ENCODE measurements at places on chromosomes 16 and 17.

DNA sequence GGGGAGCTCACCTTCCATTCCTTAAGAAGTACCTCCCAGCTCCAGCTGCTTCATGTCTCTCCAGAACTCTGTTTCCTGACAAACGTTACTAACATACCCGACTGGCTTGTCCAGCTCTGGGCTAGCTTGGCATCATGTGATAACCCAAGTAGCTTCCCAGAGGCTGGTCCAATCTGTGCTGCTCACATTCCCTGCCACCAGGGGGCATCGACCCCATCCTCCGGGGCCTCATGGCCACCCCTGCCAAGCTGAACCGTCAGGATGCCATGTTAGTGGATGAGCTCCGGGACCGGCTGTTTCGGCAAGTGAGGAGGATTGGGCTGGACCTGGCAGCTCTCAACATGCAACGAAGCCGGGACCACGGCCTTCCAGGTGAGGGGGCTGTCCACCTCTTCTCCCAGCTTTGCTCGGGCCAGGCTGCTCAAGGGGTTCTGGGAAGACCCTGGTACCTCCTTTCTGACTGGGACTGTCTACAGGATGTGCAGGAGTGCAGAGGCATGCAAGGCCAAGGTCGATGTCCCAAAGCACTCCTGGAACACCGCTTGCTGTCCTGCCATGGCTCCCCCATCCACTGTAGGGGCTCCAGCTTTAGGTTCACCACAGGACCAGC lies 7.6 kb downstream of the EPX start:
- peak; percentile 61 for DNase-seq

DNA sequence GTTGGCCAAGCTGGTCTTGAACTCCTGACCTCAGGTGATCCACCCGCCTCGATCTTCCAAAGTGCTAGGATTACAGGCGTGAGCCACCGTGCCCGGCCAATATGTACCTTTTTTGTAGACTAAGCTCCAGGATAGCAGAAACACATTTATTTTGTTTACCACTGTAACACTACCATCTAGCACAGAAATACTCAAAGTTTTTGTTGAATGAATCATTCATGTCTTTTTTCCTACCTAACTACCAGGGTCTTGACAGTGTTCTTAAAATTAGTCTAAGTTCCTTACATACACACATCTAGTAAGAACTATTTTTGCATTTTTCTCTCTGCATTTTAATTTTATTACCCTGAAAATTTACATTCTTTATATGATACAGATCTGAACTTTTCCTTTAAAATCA lies 44.4 kb downstream of the AKAP10 start:
- DNase-seq: peak; percentile 21

DNA sequence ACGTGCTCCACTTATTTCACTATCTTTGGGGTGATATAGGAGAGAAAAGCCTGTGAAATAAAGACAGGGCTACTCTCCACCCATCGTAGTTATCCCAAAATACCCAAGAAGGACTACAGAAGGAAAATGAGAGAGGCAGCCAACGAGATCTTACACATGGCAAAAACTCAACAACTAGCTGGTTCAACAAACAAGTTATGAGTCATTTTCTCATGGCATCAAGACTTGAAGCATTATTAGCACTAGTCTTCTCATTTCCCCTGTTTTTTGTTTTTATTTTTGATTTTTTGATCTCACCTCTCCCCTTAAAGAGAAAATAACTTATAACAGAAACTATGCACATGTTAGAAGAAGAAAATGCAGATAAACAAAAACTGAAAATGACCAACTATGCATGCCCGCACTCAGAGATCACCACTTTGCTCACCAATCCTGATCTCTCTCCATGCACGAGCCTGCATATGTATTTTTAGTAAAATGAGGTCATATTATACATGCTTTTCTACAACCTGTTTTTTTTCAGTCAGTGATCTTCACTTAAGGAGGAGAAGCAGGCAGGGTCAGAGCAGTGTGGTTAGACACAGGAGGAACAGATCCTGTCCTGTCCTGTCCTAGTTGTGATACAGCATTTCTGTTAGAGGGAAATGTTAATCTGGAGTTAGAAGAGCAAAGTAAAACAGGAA lies 22.8 kb downstream of the FAM117A start:
- peak; percentile 12 for DNase-seq

- DNase-seq: peak; percentile 22
Measured at GRCh38 chr16:83363521-83363920, 444.3 kb upstream of the HSBP1 start.

DNA sequence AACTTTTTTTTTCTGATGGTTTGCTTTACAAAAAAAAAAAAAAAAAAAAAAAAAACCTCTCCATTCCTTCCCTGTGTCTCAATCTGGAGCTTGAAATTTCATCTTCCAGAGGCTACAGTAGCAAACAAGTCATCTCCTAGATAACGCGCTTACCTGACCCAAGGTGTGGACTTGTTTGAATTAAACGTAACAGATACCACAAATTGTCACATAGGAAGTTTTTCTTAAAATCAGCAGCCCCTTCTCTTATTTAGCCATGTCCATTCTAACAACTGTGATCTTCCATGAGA lies 2.0 kb downstream of the STAT5B start:
- DNase-seq: no peak

DNA sequence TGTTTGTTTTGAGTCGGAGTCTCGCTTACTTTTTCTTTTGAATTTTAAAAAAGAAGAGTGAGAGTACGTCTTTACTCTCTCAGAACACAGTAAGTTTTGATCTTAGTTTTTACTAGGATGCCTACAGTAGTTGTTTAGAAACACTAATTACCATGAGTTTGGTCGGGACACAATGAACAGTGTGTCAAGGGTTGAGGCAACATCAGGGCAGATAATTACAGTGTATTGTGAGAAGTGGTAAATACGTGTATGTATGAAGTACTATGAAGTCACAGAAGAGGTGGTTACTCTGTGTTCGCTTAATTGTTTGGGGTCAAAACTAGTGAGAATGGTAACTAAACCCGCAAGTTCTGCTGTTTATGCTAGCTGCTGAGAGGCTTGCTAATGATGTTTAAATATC lies 18.2 kb downstream of the PAFAH1B1 start:
- no peak for DNase-seq

GRCh38 chr17:44971776-44972483 lies 3.8 kb upstream of the C1QL1 start:
- DNase-seq: peak; percentile 85

DNA sequence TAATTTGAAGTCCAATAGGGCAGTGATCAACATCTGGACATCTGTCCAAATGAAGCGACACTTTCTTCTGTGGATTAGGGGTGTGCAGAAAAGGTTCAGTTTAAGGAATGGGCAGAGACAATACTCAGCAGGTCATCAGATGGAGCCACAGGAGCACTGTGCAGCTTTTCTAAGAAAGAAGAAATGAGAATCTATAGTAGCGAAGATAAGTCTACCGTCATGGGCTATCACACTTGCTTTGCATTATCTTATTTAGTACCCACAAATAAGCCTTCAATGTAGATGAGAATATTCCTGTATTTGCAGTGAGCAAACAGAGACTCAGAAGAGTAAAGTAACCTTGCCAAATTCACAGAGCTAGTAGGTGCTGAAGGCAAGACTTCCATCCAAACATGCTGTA lies 412.0 kb upstream of the GOT2 start:
- no peak for DNase-seq

DNA sequence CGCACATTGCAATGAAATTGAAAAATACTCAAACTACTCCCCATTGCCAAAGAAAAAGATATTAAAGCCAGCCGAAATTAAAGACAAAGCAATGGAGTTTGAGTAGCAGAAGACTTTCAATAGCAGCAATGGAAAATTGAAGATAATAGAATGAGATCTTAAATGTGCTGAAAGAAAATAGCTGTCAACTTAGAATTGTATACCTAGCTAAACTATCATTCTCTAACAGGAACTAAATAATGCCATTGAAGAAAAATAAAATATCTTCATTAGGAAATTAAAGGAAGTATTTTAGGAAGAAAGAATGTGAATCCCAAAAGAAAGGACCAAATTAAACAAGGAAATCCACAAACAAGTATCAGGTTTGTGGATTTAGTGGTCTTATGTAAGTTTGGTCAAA lies 165.6 kb downstream of the USP31 start:
- no peak for DNase-seq

DNA sequence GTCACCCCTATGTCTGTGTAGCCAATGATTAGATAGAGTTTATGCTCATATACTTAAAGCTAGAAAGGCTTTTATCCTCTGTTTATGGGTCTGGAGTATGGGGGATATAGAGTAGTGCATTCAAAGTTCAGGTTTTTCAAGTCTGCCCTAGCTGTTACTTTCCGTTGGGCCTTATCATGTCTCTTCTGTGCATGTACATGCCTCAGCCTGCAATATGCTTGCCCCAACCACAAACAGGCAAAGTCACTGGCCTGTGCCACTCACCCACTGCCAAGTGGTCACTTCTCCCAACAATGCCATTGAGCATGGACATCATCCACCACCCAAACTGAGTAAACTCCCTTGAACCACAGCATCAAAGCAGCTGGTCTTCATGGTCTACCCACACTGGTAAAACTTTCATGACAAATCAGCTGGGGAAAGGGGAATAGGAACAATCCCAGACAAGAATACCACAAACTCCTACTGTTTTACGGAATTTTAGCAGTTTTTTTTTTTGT lies 70.3 kb upstream of the C17orf78 start:
- no peak for DNase-seq

DNA sequence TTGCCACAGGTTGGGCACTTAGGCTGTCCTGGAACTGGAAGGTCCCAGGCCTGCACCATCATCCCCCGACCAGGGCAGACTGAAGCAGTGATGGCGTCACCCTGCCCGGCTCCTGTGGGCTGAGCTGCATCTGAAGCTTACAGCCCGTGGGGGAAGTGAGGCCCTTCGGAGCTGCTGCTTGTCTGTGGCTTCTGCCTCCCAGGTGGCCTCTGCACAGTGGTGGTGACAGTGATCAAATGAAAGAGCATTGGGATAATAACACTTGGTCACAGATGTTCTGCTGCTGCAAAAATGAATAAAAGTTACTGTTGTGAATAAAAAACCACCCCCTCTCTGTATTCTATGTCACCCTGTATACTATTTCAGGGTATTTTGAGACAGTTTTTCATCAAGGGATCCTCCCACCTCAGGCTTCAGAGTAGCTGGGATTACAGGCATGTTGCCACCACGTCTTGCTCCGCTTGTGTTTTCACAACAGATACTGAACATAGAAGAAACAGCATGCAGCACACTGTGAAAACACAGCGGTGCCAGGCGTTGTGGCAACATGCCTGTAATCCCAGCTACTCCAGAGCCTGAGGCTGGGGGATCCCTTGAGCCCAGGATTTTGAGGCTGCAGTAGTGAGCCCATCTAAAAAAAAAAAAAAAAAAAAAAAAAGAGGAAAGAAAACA lies 165.0 kb downstream of the LGALS9B start:
- no peak for DNase-seq

GRCh38 chr17:28777178-28777577 lies 33.4 kb downstream of the TRAF4 start:
- no peak for DNase-seq

DNA sequence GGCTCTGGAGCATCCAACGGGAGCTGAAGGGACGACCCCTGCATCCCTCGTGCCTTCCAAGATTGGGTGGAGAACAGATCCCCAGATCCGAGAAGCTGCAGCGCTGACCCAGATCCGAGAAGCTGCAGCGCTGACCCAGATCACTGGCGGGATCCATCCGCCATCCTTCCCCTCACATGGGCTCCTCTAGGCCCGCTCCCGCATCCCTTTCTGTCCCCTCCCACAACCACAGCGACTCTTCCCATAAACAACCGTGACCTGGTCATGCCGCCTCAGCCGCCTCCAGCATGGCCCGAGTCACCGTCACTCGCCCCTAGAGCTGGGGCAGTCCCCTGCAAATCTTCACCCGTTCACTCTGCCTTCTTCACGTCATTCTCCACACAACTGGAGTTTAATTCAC lies 124.9 kb downstream of the UTP18 start:
- DNase-seq: no peak

- peak; percentile 83 for DNase-seq
Measured at GRCh38 chr17:64984851-64985521, 65.7 kb upstream of the LRRC37A3 start.

DNA sequence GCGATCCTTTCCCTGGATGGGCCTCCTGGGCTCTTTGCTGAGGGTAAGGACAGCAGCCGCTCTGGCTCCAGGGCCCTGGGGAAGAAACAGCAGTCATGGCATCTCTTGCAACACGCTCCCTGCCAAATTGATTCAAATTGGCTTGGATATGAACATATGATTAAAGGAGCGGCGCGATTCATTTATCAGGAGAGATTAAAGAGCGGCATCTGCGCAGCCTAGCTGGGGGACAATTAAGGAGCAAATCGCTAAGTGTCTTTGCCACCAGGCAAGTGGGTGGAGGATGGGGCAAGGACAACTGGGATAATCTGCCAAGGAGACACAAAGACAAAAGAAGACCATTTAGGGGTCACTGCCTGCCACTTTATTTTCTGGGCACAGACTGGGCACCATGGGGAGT lies 27.8 kb downstream of the PIPOX start:
- no peak for DNase-seq

GRCh38 chr16:75326333-75326732 lies 74.9 kb upstream of the BCAR1 start:
- no peak for DNase-seq

- no peak for DNase-seq
Measured at GRCh38 chr16:49534901-49535610, 161.5 kb downstream of the C16orf78 start.

- DNase-seq: no peak
Measured at GRCh38 chr17:20989481-20989880, 53.3 kb downstream of the USP22 start.
